ENCODE measurements at places on chromosomes 5 and 9. TPM values are rescaled to one million over a fixed set of nuclear protein-coding genes. Genes with fewer than 3 reads are reported as not detected.

Gene HMMR
- 29.6 TPM for total RNA-seq

Gene PCDHGC5
- total RNA-seq, result 10.2 TPM

Gene FAM53C
- total RNA-seq, result 20.2 TPM

Gene WHRN
- 2.3 TPM for total RNA-seq

Gene OR1J2
- not detected for total RNA-seq

Gene AIF1L
- 0.30 TPM for total RNA-seq

Gene CCDC192
- total RNA-seq, result not detected

Gene SLF1
- 7.9 TPM for total RNA-seq

Gene KIF24
- total RNA-seq, result 0.59 TPM

Gene PFN3
- total RNA-seq, result not detected

Gene EIF4E1B
- not detected for total RNA-seq

Gene PCDHGA4
- total RNA-seq, result 5.8 TPM

Gene NAIF1
- total RNA-seq, result 11.6 TPM

Data from smooth muscle cell of the umbilical artery (primary cell).